COR-L47 (cell line): ENCODE measurements at places on chromosomes 4 and X.

DNA sequence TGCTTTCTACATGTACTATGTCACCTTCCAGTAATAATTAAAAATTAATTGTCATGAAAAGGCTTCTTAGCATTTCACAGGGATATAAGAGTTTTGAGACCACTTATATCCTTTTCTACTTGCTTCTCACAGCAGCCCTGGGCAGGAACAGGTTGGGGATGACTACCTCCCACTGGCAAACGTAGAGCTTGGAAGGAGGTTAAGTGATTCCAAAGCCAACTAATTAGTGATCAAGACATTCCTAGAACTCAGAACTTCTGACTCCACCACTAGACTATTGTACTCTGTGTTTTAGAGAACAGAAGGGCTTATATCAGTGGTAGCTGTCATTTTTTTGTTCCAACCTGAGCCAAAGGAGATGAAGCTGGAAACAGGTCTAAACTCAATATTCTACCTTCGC, 364.5 kb upstream of the BOD1L1 start:
- no peak for DNase-seq

- no peak for DNase-seq
These were observed 116.7 kb downstream of the SPCS3 start for GRCh38 chr4:176436293-176436973.

- no peak for DNase-seq
These were observed 106.6 kb upstream of the NRK start for GRCh38 chrX:105715746-105716145.

DNA sequence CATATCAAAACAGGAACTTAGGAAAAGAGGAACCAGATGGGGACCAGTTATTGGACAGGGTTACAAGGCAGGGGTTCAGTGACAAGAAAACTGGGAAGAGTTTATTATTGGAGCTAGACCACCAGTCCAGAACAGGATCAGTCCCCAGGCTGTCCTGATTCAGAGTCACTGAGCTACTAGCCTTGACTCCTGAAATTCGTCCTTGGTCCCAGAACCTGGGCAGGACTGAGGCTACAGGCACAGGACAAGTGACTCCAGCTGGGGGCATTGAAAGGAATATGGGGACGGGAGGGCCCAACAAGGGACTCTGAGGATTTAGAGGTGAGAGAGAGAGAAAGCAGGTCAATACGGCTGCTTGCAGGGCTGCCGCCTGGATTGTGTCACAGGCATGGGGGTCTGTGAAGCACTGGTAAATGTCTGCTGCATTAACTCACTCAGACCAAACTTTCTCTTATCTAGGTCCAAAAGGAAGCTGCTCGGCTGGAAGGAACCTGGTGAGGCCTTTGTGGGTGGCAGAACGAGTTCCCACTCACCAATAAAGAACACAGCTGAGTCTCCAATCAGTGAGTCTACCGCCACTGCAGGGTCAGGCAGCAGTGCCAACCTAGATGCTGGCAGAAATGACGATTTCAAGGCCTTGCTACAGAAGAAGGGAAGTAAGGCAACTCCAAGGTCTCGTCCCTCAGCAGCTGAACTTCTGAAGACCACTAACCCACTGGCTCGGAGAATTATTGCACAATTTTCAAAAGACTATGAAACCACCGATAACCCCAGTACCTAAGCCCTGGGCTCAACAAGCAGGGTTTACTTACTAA, 11.3 kb upstream of the RTL5 start:
- no peak for DNase-seq

DNA sequence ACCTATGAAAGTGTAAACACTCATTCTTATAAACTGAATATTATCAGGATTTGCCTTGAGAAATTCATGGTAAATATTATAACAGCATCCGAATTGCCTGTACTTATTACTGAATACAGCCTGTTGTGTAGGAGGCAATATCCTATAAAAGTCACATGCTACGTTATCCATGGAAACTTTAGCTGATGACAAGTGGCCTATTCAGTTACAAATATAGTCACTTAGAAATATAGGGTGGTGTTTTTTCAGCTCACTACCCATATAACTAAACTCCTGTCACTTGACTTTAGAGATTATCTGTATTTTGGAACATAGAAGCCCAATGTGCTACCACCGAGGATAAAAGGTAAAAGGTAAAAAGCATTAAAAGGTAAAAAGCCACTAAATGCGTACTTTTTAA, 493.4 kb downstream of the INPP4B start:
- no peak for DNase-seq

DNA sequence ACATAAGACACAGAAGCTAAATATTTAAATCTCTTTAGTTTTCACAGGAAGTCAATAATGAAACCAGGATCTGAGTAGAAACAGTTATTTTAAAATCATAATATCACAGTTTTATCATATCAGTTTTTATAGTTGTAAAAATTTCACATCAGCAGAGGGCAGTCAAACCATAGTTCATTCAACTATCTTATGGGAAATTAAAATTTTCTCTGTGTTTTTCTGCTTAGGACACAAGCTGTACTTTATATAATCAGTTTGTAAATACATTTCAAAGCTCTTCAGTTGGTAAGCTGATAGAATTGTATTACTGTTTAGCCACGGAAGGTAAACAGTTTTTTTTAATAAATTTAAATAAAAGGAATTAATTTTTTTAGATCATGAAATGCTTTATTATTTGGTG, 204.8 kb upstream of the NUDT6 start:
- no peak for DNase-seq

DNA sequence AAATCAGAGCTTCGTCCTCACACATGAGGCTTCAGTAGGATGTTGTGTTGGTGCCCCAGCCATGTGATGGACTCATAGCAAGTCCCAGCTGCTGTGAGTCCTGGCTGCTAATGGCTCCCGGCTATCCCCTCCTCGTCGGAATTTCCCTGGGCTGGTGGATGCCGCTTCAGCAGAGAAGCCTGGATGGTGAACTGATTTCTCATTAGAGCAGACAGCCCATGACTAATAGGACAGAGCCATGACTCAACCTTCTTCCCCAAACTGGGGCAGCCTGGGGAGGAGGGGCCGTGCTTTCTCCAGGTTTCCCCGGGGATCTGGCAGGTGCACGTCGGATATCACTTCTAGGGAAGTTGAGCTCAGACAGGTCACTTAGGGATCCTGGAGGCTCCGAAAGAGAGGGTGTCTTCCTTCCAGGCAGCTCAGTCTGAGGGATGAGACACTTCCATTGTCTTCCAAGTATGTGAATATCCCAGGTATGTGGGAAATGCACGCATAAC, 112.7 kb downstream of the ASMT start:
- DNase-seq, result no peak

DNA sequence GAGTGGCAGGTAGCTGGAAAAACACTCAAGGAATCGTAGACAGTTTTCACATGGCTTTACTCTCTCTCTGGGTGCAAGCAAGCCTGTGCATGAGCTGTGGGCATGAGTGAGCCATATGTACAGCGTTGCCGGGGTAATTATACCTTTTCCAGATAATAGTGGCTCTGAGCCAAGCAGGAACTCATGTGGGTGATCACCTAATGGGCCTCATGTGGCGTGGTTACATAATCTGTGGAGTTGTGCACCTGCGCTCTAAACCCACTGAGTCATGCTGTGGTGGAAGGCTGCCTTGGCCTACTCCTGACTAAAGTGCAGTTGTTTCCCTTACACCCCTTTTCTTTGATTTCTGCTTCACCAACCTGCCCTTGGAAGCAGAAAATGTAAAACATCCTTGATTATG, 1564.5 kb upstream of the PCDH10 start:
- no peak for DNase-seq

DNA sequence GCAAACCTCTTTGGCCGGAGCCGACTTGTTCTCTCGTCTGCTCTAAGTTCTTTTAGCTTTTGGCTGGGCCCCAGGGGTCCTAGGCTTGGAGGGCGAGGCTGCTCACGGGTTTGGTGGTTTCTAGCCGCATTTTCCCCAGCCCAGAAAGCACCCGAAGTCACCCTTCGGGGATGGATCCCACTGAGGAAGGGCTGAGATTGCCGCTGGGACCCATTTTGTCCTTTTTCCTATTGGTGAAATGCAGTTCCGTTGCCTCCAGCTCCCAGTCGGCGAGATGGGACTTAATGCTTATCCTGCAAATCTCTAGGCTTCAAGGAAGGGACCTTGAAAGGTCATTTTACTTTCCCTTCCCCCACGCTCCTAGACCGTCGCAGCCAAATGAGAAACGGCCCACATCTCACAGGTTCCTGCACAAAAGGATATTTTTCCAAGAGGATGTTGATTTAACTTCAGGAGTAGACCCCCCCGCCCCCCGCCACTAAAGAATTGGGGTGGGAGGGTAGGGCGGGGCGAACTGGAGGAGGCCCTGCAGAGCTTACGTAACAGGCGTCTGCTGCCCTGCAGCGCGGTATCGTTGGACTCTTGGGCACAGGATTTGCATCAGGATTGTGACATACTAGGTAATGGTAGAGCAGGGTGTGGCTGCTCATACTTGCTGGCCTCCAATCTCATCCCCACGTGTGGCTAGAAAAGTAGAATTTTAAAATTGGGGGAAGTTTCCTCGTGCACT, 564 bp downstream of the PGK1 start:
- no peak for DNase-seq

DNA sequence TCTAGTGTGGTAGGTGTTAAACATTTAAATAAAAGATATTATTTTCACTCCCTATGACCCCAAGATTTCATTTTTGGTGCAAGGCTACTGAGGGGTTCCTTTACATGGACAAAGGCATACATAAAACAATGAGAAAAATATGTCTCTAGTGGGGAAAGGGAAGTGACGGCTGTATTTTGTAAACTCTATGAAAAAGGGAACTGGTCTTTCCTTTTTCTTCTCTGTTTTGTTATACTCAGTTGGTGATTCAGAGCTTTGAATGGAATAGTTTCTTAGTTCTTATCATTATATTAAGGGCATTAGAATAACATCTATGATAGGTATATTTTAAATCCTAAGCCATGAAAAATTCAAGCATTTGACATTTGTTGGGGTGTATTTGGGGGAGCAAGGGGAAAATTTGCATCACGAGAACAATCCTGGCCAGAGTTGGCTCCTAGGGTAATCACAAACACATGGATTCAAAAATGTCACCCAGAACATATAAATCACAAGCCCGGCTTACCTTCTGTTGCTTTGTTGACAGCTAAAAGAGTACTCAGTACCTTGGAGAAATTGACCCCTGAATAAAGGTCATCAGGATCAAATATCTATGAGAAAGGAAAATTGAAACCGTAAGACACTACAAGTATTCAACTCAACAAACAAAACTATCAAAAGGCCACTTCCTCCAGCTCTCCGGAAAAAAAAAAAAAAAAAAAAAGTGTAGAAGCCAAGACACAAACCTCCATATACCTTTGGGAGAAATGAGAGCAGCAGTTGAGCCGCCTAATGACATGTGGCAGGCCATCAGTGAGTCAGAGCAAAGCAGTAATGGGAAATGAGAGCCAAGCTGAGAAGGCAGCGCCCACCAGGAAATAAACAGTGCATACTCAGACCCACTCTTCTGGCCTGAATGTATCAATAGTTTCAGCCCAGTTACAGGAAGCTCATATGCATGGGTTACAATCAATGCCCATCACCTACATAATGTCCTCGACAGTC, 33.4 kb downstream of the ARHGEF6 start:
- DNase-seq, result no peak

DNA sequence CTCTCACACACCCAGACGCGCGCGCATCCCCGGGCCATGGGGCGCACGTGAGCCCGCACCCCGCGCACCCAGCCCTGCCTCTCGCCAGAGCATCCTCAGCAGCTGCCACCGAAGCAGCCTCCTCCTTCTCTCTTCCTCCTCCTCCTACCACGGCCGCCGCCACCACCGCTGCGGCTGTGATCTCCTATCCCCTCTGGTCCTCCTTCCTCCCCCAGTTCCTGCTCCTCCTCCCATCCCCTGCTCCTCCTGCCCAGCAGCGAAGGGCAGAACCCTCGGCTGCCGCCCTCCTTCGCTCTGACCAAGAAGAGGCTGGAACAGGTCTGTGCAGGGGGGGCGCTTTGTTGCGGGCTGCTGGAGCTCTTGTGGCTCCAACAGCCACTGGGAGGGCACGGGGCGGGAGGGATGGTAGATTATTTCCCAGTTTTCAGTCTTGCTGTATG, 148.7 kb upstream of the CHRDL1 start:
- no peak for DNase-seq

DNA sequence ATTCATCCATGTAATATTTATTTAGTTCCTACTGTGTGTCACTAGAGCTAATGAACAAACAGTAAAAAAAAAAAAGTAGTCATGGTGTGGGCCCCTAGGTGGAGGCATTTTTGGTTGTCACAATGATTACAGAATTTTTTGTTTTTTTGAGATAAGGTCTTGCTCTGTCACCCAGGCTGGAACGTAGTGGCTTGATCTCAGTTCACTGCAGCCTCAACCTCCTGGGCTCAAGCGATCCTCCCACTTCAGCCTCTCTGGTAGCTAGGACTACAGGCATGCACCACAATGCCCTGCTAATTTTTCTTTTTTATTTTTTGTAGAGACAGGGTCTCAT, 22.0 kb downstream of the DNAAF6 start:
- no peak for DNase-seq

- DNase-seq, result no peak
These were observed 38.5 kb downstream of the LRP2BP start for GRCh38 chr4:185357211-185357610.

- DNase-seq, result no peak
These were observed 144.0 kb downstream of the RBMX2 start for GRCh38 chrX:130545796-130546195.

GRCh38 chrX:997631-998137, 214.8 kb downstream of the CRLF2 start:
- no peak for DNase-seq

DNA sequence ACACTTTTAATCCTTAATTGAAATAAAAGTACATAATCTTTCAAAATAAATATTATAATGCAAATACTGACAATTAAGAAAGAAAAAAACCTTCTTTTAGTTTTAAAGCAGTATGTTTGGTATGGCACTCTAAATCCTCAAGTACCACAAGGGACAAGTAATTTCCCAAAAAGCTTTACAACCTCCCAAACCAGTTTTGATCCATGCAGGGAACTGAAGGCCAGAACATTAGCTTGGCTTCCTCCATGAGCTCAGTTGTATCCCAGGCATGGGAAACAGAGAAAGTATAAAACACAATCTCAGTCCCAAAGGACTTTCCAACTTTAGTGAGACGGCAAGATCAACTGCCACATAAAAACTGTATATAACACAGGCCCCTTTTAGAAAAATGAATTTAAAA, 82.2 kb downstream of the ZNF330 start:
- DNase-seq, result no peak

GRCh38 chr4:20348411-20348810, 96.7 kb downstream of the SLIT2 start:
- no peak for DNase-seq

- DNase-seq, result no peak
These were observed 15.4 kb upstream of the ADH1B start for GRCh38 chr4:99336553-99336952.

DNA sequence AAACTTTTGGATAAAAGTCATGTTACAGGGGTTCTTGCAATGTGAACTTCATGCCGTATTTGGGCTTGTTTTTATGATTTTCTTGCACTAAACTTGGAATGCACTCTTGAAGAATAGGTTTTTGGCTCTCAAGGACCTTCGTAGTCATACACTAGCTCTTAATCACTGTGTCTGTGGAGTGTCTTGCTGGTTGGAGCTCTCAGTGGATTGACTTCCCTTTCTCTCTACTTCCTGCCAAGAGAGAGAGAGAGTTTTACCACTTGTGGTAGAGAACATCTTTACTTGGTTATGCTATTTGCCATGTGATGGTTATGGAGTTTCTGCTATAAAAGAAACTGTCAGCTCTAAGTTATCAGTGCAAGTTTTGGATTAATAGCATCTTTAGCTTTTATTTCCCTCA, 112.4 kb downstream of the BMPR1B start:
- no peak for DNase-seq
